Right forelimb (tissue), 1 donor: ENCODE measurements at places on chromosomes 4 and X.

- no peak for DNase-seq
These were observed 1.2 kb upstream of the CCNG2 start for GRCh38 chr4:77155631-77156452.

DNA sequence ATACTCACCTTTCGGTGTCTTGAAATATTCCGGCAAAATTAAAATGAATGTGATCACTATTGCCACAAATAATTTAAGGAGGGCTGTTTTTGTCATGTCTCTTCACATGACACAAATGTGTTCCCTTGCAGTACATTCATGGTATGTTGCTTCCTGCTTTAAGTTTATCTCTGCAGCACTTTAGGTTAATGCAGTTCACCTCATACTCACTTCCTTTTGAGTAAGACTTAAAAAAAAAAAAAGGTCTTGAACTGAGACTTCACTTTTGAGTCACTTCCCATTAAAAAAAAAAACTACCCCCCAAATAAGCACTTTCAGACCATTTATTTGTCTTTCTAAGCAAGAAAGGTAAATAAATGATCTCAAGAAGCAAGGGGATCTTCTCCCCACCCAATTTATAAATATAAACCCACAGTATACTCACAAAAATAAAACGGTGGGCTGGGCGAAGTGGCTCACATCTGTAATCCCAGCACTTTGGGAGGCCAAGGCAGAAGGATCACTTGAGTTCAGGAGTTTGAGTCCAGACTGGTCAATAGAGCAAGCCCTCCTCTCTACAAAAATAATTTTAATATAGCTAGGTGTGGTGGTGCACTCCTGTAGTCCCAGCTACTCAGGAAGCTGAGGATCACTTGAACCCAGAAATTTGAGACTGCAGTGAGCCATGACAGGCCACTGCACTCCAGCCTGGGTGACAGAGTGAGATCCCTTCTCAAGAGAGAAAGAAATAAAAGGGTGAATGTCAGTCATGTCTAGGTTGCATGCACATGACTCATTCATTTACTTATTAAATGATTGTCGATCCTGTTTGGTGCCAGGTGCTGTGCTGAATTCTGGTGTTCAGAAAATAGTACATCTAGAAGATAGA is at the start of gene TMEM156:
TMEM156 (minus strand) TSS at position 192 of the 868 bp plus-strand sequence; CDS start at position 96, 96 bp downstream.
- no peak for DNase-seq

- DNase-seq, result no peak
These were observed 1607.9 kb upstream of the TENM3 start for GRCh38 chr4:180635281-180635680.

DNA sequence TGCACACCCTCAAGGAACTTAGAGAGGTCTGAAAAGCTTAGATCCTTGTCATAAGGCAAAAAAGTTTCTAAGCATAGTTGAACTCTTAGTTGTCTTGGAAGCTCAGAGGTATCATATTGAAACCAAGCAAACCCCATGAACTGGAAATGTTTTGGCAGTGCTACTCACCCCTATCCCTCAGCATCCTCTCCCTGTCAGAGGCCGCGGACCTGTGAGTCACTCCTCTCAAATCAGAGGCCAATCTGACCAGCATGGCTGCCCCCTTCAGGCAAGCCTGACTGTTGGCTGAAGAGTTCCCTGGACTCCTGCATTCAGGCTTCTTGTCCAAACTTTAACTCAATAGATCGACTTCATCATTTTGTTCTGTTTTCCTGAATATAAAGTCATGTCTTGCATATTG is 69.4 kb downstream of the KCNIP4 start:
- no peak for DNase-seq

DNA sequence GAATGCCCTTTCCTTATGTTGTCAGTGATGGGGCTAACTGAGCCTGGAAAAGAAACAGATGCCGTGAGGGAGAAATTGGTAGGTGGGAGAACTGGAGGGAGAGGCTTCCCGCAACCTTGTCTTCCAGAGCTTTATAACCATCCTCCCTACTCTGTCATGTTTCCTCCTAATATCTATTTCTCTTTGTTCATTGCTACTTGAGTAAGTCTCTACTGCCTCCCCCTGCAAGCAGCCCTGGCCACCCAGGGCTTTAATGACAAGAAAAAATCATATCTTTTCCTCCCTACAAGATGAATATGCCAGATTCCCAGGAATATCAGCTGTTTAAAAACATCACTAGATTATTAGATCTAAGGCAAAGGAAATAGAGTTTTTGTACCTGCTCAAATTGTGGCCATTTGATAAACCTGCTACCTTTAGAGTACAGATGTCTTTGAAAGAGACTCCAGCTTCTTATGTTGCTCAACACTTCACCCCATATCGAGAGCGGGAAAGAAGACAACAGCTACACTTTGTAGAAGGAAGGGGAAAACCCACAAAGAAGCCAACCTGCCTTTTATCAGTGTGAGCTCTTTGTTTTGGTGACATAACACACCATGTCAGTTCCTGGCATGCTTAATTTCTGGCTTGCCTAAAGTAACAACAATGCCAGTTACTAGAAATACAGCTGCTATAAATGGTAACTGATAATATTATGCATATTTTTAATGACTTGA is 186.6 kb upstream of the LEF1 start:
- no peak for DNase-seq

- DNase-seq, result peak; percentile 16
These were observed 344.1 kb upstream of the GATB start for GRCh38 chr4:152104901-152105357.

DNA sequence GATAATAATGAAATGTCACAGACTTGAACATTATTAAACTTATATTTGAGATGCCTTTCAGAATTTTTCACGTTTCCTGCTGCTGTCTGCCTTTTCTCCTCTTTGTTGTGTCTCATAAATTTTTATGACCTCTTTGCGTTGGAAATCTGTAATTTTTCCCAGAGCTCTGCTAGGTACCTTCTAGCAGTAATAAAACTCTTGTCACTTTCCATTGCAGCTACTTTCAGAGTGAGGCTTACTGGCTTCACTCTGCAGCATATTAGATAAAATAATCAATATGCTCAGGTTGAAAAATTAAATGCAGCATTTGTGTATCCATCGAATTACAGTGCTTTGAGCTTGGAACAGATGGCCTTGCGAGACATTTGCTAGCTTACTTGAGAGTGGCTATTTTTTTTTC is 689.0 kb downstream of the GRID2 start:
- no peak for DNase-seq

GRCh38 chrX:113529426-113530013 is 688.9 kb upstream of the AMOT start:
- no peak for DNase-seq

DNA sequence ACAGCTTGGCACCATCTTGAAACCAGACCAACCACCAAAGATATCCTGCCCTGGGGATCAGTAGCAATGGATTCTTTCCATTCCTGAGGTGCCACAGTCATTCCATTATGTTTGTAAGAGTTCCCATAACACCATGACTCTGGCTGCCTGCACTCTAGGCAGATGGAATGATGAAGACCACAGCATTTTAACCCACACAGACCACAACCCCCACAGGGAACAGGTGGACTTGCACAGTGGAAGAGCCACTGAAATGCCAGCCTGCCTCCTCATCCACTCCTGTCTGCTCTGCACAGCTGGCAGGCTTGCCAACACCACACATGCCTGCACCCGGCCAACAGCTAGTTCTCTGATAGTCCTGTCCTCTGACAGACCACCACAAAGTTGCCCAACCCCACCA is 2362.2 kb upstream of the AGA start:
- no peak for DNase-seq

DNA sequence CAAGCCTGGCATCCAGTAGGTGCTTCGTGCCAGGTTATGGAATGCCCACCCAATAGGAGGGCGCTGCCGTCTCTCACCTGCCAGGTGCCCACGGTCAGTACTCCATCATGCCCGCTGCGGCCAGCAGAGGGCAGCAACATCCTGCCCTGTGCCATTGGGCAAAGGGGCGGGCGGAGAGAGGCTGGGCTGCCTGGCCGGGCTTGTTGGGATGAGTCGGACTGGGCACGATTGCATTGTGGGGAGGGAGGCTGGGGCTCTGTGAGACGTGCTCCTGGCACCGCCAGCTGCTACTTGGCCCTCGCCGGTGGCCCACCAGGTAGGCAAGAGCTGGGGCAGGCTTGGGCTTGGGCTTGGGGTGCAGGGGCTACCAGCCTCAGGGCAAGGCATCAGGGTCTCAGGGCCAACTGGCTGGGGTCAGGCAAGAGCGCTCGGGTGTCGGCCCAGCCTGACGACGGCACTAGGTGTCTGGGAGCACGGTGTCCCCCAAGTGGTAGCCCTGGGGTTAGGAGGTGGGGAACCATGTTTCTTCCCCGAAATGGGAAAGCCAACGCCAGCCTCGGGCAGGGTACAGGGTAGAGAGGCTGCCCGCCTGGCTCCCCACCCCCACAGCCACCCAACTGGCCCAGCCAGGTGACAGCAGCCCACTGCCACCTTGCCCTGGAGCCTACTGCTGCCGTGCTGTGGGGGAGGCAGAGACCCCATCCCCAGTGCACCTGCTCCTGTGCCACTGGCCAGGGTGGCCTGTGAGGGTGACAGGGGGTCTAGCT is at the start of gene PLXNB3:
PLXNB3 (plus strand) TSS at position 261 of the 767 bp plus-strand sequence. CDS start 1,287 bp downstream, outside the sequence.
- peak; percentile 64 for DNase-seq

DNA sequence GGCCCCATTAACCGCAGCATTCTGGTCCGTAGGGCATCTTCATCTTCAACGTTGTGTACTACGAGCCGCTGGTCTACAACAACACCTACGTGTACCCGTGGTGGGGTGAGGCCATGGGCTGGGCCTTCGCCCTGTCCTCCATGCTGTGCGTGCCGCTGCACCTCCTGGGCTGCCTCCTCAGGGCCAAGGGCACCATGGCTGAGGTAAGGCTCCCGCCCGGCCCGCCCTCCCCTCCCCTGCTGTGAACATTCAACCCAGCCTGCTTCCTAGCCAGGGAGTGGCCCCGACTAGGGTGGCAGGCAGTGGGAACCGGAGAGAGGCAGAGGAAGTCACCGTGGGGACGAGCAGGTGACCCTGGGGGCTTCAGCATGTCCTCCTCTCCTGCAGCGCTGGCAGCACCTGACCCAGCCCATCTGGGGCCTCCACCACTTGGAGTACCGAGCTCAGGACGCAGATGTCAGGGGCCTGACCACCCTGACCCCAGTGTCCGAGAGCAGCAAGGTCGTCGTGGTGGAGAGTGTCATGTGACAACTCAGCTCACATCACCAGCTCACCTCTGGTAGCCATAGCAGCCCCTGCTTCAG is 7.1 kb downstream of the SLC6A8 start:
- DNase-seq, result no peak

DNA sequence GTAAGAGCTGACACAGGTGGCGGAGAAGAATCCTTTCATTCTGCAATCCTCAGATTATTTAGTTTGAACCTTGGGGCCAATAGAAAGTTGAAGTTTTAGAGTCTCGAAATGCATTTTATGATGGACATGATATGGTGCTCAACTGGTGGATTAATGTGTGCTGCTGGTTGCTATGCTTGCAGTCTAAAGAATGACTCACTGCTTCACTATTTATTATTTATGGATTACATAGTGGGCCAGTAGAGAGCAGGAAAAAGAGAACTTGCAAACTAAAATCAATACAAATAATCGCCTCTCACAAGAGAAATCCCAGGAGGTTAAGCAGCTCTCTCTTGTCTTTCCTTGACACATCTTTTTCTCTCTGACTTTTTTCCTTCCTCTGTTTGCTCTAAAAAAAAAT is 2326.8 kb upstream of the AGA start:
- no peak for DNase-seq

DNA sequence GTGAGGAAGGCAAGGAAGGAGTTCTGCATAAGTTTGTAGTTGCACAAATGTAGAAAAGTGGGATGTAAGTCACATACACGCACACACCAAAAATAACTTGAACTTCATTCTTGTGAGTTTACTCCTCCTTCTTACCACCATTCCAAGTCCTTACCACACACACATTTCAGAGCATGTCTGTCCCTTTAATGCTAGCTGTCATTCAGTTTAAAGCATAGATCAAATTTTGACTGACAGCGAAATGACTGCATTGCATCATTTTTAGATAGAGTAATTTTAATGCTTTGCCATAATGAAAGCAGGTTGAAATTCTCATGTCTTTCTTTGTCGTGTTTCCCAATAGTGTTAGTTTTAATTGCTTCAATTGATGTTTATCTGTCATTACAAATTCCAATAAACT is 629.6 kb upstream of the HTR2C start:
- DNase-seq, result no peak

GRCh38 chr4:10577018-10577417 is 107.5 kb downstream of the CLNK start:
- no peak for DNase-seq

DNA sequence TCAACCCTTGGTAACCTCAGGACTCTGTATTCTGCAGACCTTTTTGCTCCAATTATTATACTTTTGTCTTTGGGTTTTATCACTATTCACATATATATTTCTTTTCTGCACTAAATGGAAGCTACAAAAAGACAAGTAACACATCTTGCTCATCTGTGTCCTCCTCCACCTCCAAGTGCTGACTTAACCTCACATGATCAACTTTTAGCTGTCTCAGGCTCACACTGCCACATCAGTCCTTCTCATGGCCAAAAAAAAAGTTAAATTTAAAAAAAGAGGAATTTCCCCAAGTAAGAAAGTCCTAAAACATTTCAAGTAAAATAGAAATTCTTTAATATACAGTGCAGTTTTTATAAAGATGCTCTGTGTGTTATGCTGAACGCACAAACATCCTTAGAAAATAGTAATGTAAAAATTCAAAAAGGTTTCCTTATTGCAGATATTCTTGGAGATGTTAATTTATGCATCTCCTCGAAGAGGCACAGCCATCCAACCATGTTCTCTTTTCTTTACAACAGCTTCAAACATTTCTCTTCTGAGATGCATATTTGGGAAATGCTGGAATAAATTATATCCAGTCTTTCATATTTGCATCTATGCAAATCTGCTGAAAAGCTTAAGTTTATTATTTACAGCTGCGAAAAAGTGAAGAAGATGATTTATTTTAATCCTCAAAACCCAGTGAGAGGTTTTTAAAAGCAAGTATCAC is 37.6 kb downstream of the ARAP2 start:
- no peak for DNase-seq

GRCh38 chrX:15437724-15438123 is 53.5 kb upstream of the VEGFD start:
- DNase-seq, result no peak

DNA sequence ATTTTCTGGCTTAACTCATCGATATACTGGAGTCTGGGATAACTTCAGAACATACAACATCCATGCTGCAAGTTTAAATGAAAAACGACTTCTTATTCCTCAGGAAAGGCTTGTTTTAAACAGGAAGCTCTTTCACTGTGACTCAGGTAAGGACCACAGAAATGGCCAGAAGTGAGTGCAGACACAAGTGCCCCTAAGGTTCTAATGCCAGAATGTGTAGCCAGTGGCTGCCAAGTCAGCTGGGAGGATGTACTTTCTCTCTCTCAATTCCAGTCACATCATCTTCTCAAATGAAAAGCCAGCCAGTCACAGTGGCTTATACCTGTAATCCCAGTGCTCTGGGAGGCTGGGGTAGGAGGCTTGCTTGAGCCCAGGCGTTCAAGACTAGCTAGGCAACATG is 144.6 kb downstream of the SH3KBP1 start:
- DNase-seq, result no peak
